ENCODE measurements at places on chromosomes 5 and 9.

DNA sequence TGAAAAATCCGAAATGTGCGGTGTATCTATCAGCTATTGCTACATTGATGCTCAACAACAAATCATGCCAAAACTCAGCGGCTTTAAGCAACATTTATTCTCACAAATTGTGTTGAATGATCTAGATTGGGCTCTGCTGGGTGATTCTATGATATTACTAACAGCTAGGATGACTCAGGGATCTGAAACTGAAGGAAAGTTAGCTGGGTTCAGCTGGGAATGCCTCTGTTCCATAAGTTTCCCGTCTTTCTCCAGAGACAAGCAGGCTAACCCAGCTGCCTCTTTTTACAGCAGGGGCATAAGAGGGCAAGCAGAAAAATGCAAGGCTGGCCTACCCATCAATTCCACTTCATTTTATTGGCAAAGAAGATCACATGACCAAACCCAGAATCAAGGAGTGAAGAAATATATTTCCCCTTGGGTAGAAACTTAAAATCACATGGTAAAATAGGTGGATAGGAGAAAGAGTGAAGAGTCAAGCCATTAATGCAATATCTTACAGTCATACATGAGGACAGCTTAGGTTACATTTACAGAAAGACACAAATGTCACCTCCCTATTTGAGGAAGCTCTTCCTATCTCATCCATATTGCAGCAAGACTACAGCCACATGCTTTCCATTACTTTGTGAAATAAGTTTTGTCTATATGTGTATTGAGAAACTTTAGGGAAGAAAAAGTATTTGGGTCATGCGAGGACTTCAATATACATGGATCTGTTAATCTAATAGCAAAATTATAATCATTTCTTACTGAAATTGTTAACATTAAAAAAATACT is 30.8 kb downstream of the IL7R start:
- no peak for DNase-seq

DNA sequence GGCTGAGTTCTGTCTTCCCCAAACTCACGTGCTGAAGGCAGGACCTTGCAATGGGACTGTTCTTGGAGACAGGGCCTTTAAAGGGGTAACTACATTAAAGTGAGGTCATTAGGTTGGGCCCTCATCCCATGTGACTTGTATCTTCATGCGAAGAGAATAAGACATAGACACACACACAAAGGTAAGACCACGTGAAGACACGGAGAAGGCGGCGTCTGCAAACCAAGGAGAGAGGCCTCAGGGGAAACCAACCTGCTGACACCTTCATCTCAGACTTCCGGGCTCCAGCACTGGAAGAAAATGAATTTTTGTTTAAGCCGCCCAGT is 50.7 kb upstream of the KCNMB1 start:
- DNase-seq = no peak

GRCh38 chr5:34687269-34688011 is 31.3 kb downstream of the RAI14 start:
- DNase-seq = no peak

GRCh38 chr5:157571357-157571827 is 4.2 kb downstream of the ADAM19 start:
- no peak for DNase-seq

GRCh38 chr5:79133657-79134451 is 22.2 kb downstream of the BHMT start:
- peak; percentile 65 for DNase-seq

DNA sequence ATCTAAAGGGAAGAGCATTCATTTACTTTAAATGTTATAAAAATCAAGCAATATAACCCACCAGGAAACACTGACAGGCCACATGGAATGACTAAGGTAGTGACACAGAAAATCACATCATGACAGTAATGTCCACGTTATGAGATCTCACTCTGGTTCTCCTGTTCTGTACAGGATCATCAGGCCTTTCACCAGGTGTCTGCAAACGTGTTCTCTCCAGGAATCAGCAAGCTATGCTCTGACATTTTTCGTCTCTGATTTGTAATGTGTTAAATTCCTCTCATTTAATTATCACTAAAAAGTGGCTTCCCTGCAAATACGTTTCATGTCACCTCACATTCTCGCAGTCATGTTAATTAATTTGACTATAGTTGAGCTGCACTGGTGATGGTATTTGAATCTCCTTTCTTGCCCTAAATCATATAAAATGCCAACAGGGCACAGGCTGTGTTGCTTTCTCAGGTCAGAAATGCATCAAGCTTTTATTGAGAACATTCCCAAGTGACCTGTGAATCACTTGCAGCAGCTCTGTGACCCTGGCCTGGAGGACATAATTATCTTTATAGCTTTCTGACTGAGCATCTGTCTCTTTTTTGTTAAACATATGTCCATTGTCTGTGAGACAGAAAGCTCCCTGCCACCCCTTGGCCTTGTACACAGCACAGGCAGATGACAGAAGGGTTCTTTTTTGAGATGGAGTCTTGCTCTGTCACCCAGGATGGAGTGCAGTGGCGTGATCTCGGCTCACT is 196.2 kb downstream of the DIRAS2 start:
- DNase-seq = no peak

GRCh38 chr9:82558346-82558745 is 504.6 kb downstream of the RASEF start:
- no peak for DNase-seq

GRCh38 chr9:22030101-22030598 is 21.0 kb upstream of the CDKN2B start:
- DNase-seq = no peak

DNA sequence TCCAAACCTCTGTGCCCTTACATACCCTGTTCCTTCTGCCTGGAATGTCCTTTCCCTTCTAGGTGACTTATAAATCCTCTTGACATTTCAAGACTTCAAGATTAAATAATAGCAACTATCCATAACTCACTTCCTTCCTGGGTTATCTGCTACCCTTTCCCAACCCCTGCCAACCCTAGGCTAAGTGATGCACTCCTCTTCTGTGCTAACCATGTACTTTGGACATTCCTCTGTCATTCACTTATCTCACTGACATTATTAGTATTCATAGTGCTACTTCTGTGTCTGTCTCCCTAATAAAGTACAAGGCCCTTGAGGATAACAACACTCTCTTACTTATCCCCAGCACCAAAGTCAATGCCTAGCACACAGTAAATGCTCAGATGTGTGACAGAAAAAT is 307.1 kb downstream of the ENC1 start:
- DNase-seq = no peak

- DNase-seq = no peak
Measured at GRCh38 chr5:143691945-143692290, 120.0 kb upstream of the HMHB1 start.

DNA sequence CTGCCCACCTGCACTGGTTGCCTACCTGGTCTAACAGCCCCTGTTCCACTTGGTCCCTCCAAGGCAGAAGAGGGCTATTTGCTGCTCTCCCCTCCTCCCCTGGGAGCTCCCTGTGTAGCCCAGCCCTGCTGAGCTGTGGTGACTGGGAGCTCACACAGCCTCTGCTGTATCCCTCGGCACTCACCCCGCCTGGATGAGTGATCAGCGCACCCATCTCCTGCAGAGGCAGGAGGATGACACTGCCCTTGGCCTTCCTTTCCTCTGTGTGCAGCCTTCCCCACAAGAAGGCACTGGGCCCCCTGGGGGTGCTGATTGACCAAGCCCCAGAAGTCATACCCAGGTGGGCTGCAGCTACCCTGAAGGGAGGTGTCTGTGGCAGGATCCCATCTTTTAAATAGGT is 134.2 kb downstream of the ADAMTS2 start:
- DNase-seq = no peak

DNA sequence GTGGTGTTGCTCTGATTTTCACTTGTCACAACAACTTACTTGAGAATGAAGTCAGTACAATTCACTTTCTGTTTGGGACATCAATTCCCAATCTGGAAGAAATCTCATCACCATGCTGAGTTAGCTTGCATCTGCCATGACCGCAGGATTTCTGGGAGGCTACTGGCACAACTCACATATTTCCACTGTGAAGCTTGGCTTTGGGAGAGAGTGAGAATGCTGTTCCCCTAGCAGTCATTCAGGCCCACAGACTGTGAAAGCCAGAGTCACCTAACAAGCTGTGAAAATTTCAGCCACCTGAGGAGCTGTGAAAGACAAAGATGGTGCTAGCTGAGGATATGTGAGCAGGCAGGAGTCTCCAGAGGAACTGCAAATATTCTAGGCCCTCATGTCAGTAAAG is 365.2 kb upstream of the TUSC1 start:
- no peak for DNase-seq

DNA sequence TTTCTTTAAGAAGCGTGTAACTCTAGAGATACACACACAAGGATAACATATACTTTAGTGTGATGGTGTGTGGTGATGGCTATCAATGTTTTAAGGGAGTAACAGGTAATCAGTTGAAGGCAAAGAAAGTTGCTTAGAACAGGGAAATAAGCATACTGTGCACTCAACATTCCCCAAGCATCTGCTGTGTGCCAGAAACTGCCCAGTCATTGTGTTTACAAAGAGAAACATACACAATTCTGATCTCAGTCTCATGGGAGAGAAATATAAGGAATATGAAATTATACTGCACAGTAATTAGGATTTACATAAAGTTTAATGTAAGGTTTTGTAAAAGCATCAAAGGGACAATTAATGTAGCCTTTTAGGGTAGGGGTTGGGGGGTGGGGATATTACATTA is 224.1 kb upstream of the TYRP1 start:
- DNase-seq = no peak

DNA sequence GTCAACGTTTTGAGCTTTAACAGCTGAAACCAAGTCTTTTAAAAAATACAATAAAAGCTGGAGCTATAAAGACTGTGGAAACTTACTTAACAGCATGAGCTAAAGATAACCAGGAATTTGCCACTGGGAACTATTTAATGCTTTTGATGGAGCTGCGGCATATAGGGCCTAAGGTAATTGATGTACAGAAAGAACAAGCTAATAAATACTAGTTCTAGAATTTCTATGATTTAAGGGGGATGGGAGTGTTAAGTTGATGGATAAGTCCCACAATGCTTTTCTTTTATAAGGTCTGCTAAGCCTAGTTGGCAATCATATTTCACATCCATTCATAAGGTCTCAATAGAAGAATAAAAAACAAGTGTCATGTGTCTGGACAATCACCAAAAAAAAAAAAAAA is 334.0 kb upstream of the DMAC1 start:
- DNase-seq = no peak

DNA sequence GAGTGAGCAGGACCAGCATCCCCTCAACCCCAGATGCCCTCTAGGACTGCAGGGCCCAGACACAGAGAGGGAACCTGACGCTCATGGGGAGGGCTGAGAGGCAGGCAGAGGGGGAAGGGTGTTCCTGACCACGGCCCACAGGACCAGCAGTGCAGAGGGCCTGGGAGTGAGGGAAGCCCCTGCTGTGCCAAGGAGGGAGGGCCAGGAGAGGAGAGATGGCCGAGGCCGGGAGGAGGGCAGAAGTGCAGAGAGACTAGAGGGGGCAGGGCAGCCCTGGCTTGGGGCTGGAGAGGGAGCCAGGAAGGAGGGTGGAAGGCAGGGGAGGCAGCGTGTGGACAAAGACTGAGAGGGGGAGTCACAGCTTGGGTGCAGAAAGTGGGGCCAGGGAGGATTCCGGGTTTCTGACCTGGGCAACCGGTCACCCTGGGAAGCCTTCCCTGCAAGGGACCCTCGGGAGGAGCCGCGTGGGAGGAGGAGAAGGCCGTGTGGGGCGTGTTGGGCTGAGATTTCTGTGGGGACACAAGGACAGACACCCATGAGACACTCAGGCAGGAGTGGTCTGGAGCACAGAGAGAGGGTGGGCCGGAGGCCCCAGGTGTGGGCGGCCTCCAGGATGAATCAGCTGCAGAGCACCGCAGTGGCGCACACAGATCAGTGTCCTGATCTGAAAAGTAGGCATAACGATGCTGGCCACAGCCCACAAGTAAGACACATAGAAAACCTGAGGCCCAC is 117.5 kb downstream of the ADAMTS2 start:
- no peak for DNase-seq

GRCh38 chr5:176342766-176343458 is 18.7 kb downstream of the KIAA1191 start:
- DNase-seq = no peak

DNA sequence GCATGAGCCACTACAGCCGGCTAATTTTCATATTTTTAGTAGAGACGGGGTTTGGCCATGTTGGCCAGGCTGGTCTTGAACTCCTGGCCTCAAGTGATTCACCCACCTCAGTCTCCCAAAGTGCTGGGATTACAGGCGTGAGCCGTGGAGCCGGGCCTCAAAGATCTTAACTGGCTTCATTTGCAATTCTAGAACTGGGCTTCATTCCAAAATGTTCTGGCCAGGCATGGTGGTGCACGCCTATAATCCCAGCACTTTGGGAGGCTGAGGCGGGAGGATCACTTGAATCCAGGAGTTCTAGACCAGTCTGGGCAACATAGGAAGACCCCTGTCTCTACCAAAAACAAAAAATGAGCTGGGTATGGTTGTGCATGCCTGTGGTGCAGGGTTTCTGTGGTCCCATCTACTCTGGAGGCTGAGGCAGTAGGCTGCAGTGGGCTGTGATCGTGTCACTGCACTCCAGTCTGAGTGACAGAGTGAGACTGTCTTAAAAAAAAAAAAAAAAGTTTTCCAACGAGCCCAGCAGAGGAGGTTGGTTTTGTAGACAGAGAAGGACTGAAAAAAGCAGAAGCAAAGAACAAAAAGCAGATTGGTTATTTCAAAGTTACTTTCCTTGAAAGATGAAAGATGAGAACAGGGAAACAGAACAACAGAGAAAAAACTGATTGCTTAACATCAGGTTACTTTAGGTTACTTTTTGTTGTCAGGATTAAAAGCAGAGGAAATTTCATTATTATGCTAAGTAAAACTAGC is 78.2 kb downstream of the ANKRD55 start:
- no peak for DNase-seq

All from COR-L47 (cell line).